CD4-positive, alpha-beta T cell treated with Interleukin-4 for 4 hours (primary cell): ENCODE measurements at places on chromosomes 16 and 17.
A peak's percentile ranks its signal among the peaks of the same experiment; 100 is the strongest.

DNA sequence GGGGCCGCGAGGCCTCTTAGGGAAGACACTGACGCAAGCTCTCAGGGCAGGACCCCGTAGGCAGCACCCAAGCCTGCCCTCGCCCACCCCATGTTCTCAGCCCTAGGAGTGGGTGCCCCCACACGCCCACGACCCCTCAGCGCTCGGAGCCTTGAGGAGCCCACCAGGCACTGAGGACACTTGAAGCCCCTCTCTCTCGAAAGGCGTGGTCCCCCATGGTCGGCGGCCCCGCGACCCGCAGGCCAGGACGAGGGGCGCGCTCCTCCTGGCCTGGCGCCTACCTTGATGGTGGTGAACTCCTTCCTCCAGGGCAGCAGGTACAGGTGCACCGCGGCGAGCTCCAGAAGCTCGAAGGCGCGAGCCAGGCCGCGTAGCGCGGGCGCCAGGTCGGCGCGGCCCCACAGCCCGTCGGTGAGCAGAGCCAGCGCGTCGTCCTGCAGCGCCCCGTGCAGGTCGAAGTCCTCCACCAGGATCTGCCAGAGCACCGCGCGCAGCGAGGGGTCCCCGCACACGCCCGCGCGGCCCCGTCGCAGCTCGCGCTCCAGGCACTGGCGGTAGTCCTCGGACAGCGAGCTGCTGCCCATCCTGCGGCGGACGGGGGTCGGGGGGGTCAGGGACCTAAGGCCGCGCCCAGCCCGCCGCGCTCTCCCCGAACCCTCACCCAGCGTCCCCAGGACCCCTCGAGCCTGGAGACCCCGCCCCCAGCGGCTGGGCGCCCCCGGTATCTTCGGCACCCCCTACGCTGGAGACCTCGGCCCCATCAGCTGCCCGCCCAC is 668 bp downstream of the SPATA2L start:
- DNase-seq, result peak; percentile 49

GRCh38 chr17:73942703-73943415 is 260.6 kb upstream of the RPL38 start:
- DNase-seq, result no peak

DNA sequence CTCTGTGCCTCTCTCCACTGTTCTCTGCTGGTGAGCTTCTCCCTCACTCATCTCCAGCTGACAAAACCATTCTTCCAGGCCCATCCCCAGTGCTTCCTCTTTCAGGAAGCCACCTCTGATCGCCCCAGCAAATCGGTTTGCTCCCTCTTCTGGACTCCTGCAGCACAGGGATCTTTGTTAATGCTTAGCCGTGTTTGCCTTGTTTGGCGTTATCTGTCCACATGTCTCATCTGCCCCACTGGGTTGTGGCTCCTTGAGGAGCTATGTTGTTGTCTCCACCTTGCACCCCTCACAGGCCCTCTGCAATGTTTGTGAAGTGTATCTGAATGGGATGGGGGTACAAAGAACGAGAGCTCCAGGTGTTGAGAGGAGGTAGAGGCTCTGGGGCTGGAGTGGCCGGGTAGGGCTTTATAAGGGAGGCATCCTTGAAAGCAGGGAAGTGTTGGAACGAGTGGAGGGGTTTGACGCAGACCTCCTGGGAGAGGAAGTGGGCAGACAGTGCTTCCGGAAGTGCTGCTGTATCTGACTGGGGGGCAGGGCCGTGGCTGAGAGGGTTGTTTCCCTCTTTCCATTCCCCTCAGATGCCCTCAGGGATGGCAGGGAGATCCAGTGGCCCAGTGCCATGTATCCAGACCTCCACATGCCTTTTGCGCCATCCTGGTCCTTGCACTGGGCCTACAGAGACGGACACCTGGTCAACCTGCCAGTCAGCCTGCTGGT is 27.8 kb downstream of the CASKIN2 start:
- peak; percentile 46 for DNase-seq

GRCh38 chr16:87844120-87844733 is 25.1 kb downstream of the SLC7A5 start:
- no peak for DNase-seq

GRCh38 chr17:39027455-39028035 is 60.3 kb upstream of the FBXO47 start:
- DNase-seq, result no peak

GRCh38 chr16:87713451-87714229 is 52.1 kb downstream of the KLHDC4 start:
- DNase-seq, result peak; percentile 65

DNA sequence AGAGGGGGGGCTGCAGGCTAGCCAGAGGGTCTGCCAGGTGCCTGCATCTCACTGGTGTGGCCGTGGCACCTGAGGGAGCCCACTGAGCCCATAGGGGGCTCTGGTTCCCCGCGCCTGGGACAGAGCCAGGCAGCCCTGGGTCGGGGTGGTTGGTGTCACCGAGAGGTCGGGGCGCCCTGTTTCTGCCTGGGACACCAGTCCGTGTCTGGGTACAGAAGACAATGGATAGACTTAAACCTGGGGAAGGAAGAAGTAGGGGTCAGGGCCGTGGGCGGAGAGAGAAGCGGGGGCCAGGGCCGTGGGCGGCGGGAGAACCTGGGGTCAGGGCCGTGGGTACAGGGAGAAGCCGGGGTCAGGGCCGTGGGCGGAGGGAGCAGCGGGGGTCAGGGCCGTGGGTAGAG is 3.0 kb downstream of the RFNG start:
- DNase-seq, result no peak

GRCh38 chr16:76194616-76195015 is 82.6 kb upstream of the CNTNAP4 start:
- no peak for DNase-seq

- peak; percentile 19 for DNase-seq
Observed at GRCh38 chr17:2195729-2196128, 107.9 kb downstream of the SMG6 start.

DNA sequence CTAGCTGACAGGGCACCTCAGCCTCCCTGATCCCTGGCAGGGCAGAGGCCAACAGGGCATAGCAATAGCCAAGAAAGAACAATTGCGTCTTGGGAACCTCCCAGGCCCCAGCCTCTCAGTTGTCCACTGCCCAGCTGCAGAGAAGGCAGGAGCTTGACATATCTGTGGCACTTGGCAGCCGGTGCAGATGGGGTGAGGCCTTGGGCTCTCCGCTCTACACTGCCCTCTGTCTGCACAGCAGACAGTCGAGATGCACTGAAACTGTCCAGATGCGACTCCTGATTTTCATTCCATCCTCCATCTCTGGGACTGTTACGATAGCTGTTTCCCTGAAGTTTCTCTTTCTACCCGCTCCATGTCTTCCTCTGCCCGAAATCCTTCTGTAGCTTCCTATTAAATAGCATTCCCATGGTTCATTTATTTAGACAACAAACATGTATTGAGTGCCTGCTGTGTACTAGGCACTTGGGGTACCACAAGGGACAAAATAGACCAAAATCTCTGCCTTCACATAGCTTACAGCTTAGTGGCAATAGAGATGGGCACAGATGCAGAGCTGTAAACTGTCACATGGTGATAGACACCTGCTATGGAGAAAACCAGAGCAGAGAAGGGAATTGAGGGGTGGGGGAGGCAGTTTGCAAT is 3.3 kb downstream of the POLR3E start:
- DNase-seq, result peak; percentile 41

GRCh38 chr16:12749076-12749475 is 54.6 kb downstream of the CPPED1 start:
- no peak for DNase-seq

DNA sequence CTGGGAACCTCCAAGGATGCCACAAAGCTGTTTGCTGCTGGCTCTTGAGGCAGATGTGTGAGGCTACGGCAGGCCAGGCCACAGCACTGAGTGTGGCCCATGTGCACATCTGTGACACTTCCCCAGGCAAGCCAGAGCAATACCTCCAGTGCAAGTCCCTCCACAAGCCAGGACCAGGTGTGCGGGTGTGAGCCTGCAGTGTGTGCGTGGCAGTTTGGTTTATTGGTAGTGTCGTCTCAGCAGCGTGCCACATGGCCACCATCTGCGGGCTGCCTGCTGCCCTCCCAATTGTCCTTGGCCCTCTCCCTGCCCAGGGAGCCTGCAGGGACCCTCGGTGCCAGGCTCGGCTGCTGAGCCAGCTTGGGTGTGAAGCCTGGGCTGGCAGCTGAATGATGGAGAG is 9.9 kb upstream of the SREBF1 start:
- no peak for DNase-seq

DNA sequence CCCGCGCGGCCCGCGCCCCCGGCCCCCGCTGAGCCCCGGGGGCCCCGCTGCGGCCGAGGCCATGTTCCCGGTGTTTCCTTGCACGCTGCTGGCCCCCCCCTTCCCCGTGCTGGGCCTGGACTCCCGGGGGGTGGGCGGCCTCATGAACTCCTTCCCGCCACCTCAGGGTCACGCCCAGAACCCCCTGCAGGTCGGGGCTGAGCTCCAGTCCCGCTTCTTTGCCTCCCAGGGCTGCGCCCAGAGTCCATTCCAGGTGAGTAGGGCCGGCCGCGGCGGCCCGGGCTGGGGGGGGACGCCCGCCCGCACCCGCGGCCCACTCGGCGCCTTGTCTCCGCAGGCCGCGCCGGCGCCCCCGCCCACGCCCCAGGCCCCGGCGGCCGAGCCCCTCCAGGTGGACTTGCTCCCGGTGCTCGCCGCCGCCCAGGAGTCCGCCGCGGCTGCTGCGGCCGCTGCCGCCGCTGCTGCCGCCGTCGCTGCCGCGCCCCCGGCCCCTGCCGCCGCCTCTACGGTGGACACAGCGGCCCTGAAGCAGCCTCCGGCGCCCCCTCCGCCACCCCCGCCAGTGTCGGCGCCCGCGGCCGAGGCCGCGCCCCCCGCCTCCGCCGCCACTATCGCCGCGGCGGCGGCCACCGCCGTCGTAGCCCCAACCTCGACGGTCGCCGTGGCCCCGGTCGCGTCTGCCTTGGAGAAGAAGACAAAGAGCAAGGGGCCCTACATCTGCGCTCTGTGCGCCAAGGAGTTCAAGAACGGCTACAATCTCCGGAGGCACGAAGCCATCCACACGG is 504 bp downstream of the MAZ start:
- DNase-seq, result no peak

DNA sequence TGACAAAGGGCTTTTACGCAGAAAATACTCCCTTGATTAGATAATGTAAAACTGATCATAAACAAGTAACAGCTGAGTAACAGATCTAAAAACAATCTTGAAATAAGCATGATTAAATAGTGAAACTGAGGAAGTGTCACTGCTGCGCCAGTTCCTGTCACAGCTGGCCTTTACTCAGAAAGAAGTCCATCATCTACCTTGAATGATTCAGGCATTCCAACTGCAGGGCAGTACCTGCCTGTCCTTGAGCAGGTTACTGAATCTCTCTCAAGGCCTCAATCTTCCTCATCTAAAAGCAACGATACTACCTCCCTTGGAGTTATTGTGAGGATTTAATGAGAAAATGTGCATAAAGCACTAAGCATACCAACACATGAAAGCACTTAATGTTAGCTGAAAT is 12.7 kb downstream of the PHLPP2 start:
- DNase-seq, result no peak

DNA sequence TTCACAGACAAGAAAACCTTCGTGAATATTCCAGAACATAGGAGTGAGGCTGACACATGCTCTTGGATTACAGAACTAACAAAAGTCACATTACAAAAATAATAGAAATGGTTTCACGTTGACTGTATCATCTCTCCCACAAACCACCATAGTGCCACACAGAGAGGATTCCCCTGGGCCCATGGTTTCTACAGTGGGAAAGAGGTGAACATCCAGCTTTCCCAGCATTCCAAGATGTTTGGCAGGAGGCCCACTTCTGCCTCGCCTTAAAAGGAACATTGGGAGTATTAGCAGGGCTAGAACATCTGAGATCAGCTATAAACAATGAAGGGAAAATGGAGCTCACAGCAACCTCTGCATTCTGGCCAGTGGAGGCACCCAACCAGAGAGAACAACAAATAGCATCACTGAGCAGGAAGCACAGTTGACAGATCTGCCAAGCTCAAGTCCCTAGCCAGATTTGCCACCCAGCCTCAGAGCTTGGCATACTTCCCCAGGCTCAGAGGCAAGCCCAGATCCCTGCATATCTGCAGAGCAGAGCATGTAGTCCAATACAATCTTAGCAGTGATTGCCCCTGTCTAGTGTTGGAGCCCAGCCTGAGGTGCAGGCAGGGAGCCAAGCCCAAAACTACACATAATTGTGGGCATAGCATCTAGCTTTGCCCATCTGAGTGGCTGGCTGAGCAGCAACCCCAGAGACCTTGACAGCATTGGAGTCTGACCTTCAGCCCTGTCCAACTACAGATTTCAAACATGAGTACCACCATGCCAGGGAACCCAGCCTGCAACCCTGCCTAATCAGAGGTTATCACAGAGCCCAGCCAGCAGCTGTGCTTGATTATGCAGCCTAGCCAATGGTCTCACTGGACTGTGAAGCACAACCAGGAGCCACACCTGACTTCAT is 260.4 kb downstream of the CEP112 start:
- DNase-seq, result no peak

DNA sequence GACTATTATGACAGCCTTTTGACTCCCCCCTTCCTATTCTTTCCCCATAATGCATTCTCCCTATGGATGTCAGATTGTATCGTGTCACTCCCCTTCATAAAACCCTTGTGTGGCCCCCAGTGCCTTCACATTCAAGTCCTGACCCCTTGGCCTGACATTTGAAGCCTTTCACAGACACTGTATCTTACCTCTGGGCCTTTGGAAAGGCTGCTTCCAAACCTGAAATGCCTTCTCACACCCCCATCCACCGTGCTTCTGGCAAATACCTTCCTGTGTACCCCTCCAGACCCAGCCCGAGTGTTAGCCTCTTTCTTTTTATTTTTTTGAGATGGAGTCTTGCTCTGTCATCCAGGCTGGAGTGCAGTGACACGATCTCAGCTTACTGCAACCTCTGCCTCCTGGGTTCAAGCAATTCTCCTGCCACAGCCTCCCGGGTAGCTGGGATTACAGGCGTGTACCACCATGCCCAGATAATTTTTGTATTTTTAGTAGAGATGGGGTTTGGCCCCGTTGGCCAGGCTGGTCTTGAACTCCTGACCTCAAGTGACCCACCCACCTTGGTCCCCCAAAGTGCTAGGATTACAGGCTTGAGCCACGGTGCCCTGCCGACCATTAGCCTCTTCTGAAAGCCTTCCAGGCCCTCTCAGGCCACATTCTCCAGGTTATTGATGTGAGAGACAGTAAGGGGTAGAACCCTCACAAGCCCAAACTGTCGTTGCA is 2.1 kb downstream of the ARMC5 start:
- no peak for DNase-seq

GRCh38 chr17:80168371-80168770 is 1.5 kb upstream of the CARD14 start:
- no peak for DNase-seq

GRCh38 chr17:44758414-44759085 is at the start of gene ADAM11:
TSS of gene ADAM11 (plus strand) at chr17:44758988. CDS start at chr17:44759200, 212 bp downstream.
- no peak for DNase-seq

- DNase-seq, result no peak
Observed at GRCh38 chr16:609984-610383, 20.1 kb downstream of the RAB40C start.

DNA sequence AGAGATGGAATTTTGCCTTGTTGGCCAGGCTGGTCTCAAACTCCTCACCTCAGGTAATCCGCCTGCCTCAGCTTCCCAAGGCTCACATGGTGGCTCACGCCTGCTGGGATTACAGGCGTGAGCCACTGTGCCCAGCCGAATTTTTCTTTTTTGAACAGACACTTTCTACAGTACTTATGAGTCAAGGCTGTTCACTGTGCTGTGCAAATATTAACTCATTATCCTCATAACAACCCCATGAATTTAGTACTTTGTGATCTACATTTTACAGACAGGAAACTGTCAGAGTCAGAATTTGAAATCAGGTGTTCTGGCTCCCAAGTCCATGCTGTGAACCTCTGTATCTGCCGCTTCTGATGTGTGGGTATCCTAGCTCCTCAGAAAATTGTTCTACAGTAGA is 25.7 kb upstream of the RASL10B start:
- no peak for DNase-seq

GRCh38 chr17:5618476-5618875 is 34.2 kb upstream of the NLRP1 start:
- no peak for DNase-seq

- DNase-seq, result no peak
Observed at GRCh38 chr17:79651266-79651665, 40.4 kb upstream of the RBFOX3 start.
